Stimulated activated CD4-positive, alpha-beta T cell treated with anti-CD3 and anti-CD28 coated beads, TNF-alpha, amount 100 ng/mL, for 4 hours (primary cell): ENCODE measurements at places on chromosomes 6 and 20.
A peak's percentile ranks its signal among the peaks of the same experiment; 100 is the strongest.

DNA sequence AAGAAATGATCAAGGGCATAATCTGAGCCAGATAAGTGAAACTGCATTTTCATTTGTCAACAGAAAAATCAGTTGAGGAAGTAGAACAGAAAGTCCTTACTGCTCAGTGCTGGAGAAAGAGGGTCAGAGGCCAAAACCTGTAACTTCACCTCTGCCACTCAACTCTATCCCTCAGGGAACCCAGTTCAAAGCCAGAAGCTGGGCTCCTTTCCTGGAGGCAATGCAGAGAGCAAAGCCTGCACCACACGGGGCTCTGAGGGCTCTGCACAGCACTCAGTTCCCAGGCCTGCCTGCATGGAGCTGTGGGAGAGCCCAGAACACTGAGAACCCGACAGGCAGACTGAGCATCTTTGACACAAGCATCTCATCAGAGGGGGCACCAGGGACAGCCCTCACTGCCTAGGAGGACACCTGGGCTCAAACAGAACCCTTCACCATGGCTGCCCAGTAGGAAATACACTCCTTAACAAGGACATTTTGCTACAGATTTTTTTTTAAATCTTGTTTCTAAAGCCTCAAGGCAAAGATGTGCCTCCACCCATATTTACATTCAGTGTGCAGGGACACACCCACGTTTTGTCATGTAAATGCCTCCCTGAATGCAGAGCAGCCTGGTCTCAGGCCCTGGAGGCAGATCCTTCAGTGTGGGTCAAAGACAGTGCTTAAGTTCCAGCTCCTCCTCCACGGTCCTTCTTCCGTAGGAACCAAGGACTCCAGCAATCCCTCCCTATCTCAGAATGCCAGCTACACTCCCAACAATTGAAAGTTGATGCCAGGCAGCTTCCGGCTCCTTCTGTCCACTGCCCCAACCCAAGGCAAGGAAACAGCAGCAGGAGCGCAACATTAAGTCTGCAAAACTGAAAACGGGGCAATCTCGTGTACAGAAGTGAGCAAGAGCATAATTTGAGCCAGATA lies 6.6 kb downstream of the RNASET2 start:
- no peak for DNase-seq

DNA sequence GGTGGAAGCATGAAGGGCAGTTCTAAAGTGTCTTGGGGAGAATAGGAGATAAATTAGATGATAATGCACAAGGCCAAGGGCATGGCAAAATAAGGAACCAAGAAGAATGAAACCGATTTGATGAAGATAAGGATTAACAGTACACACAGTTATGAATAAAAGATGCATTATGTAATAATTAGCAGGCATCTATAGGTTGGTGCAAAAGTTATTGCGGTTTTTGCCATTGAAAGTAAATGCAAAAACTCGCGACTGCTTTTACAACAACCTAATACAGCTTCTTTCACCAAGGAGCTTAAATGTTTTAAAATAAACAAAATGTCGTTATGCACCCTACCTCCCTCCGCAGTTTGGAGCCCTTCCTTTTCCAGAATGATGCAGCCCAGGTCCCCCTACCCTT lies 29.0 kb downstream of the MAS1 start:
- no peak for DNase-seq

- no peak for DNase-seq
Observed at GRCh38 chr20:49965781-49966305, 16.9 kb upstream of the SNAI1 start.

- DNase-seq, result no peak
Observed at GRCh38 chr20:47278907-47279348, 77.6 kb downstream of the ZMYND8 start.

- no peak for DNase-seq
Observed at GRCh38 chr20:53298911-53299310, 294.7 kb downstream of the ZNF217 start.

GRCh38 chr6:77097940-77098339 lies 365.4 kb downstream of the HTR1B start:
- no peak for DNase-seq

GRCh38 chr6:44202332-44202971 lies 14.3 kb upstream of the MYMX start:
- no peak for DNase-seq

GRCh38 chr20:58271606-58272351 lies 37.7 kb upstream of the RAB22A start:
- DNase-seq, result no peak

DNA sequence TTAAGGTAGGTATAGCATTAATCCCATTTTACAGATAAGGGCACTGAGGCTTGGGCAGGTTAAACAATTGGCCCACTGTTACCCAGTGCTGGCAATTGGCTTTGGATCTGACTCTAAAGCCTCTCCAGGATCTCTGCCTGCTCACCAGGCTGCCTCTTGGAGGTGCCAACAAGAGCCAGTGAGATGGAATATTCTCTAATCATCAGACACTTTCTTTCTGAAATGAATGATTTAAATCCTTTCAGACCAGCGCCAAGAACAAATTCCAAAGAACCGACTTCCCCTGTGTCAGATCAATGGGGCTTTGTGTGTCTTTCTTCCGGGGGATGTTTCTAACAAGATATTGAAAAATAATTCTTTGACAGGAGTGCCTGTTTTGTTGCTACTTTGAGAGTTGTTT lies 23.6 kb downstream of the CYP39A1 start:
- DNase-seq, result no peak

- DNase-seq, result no peak
Observed at GRCh38 chr6:126300735-126301134, 39.2 kb upstream of the CENPW start.

- no peak for DNase-seq
Observed at GRCh38 chr20:16477632-16478031, 95.6 kb downstream of the KIF16B start.

- no peak for DNase-seq
Observed at GRCh38 chr6:111813677-111814310, 59.5 kb downstream of the FYN start.

DNA sequence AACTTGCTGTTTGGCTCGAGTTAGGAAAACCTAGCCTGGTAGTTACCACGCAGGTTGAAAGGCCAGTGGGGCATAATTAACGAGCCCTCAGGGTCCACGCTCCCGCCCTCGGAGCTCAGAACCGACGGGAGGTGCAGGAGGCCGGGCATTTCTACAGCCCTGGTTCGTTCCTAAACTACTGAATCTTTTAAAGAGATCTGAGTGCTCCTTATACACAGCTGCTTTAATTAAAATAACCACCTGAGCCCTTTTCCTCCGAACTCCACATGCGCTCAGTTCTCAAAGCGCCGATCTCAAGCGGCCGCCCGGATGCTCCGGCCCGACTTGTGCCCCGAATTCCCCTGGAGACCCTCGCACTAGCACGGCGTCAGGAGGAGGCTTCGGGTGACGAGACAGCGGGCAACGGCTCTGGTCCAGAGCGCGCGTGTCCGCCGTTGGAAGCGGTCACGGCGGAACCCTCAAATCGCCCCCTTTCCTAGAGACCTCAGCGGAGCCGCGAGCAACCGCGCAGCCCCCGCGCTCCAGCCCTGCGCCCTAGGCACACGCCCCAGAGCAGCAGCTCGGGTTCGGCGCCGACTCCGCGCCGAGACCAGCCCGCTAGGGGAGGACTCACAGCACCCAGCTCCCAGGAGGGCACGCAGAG lies 397 bp downstream of the WDR27 start:
- DNase-seq, result no peak

DNA sequence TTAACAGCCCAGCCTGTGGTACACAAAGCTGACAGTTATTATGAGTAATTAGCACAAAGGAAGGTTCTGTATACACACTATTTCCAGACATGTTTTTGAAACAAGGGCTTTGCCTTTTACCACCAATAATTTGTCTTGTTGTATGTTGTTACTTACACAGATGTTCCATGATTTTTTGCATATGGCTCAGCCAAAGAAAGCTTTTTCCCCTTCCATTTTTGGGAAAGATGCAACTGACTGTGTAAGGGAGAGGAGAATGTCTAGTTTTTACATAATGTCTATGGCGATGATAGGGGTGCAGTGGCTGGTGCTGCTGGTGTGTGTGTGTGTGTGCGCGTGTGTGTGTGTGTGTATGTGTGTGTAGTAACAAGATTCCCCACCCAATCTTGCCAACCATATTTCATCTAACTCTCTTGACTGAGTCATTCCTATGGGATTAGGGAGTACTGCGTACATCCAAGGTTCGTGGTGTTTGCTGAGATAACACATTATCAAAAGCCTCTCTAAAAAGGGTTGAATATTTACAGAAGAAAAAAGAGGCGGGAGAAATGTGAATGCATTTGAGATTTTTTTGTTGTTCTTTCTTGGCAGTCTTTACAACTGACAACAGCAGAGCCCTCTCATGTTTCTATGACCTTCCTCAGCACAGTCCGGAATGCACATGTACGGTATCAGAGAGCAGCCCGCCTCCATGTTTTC lies 192.2 kb downstream of the GMPR start:
- no peak for DNase-seq

DNA sequence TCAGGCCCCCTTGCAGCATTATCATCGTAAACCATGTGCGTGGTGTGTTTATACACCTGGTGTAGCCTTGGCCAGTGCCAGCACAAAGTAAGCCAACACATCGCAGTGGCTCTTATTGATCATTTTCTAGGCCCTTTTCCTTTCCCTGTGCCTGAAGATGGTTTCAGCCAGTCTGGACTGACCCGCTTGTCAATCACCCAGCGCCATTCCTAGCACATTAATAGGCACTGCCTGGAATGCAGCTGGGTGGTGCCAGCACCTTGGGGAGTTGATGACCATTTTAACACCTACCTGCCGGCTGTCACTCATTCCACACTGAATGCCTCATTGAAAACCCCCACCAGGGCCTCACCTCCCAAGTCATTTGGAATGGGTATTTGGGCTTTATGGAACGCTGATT lies 4.9 kb upstream of the UQCC2 start:
- DNase-seq, result no peak

- DNase-seq, result peak; percentile 36
Observed at GRCh38 chr6:152338335-152339125, 298.6 kb downstream of the SYNE1 start.

- DNase-seq, result no peak
Observed at GRCh38 chr6:32046450-32047083, 8.4 kb downstream of the CYP21A2 start.

DNA sequence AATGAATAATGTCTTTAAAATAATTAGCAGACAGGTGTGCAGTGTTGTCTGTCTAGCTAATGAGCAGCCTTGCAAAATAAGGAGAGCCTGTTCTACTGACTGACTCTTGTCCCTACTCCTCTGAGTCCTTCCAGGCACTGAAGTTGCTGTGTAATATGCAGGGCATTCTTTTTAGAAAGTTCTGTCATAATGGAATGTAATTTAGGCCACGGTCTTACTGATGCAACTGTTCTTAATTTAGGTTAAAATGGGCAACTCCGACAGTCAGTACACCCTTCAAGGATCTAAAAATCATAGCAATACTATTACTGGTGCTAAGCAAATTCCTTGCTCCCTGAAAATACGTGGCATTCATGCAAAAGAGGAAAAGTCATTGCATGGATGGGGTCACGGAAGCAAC lies 133.9 kb downstream of the TIAM2 start:
- no peak for DNase-seq

- DNase-seq, result no peak
Observed at GRCh38 chr6:94213226-94213625, 793.9 kb upstream of the EPHA7 start.

- DNase-seq, result no peak
Observed at GRCh38 chr20:33401921-33402369, 626 bp upstream of the CDK5RAP1 start.

GRCh38 chr20:39277185-39277584 lies 315.0 kb downstream of the DHX35 start:
- DNase-seq, result no peak

DNA sequence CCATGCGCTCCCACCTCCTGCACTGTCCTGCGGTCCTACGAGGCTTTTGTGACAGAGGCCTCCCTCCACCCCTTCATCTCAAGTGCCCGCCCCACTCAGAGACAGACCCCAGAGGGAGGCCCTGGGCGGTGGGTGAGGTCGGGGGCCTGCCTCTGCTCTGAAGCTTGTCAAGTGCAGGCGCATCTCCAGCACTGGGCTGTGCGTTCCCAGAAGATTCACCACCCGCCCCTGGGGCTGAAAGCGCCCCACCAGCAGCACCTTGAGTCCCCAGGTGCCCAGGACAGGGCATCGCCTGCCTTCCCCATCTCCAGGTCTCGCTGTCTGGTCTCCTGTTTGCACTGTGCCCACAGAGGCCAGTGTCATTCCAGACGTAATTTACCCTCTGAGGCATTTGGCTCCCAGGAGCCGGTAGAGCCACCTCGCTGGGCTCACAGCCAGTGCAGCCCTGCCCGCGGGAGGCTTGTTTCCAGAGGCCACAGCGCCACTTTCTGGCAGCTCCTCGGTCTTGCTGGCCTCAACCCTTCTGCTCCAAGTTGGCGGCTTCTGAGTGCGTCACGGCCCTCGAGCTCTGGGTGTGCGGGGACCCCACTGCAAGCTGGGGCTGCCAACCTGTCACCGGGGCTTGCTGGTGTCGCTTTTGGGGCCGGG lies 191.1 kb downstream of the TAF4 start:
- DNase-seq, result no peak

DNA sequence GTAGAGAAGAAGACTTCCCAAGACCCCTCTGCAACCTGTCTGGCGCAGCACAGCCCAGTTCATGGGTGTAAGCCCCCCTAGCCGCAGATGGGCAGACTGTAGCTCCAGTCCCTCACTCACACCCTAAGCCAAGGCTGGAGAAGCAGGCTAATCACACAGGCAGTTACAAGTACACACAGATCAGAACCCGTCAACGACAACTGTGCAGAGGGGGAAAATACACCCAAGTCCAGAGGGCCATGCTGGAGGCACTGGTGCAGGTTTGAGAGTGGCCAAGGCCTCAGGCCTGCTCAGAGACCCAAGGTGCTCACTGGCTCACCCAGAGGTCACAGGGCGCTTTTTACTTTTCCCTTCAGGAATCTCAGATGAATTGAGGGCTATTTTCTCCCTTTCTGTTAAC lies 106.1 kb downstream of the NOL4L start:
- DNase-seq, result no peak

- no peak for DNase-seq
Observed at GRCh38 chr6:111780393-111780792, 92.9 kb downstream of the FYN start.

GRCh38 chr6:20182926-20183521 lies 29.2 kb downstream of the MBOAT1 start:
- DNase-seq, result no peak

- no peak for DNase-seq
Observed at GRCh38 chr6:20885076-20885475, 350.8 kb downstream of the CDKAL1 start.

DNA sequence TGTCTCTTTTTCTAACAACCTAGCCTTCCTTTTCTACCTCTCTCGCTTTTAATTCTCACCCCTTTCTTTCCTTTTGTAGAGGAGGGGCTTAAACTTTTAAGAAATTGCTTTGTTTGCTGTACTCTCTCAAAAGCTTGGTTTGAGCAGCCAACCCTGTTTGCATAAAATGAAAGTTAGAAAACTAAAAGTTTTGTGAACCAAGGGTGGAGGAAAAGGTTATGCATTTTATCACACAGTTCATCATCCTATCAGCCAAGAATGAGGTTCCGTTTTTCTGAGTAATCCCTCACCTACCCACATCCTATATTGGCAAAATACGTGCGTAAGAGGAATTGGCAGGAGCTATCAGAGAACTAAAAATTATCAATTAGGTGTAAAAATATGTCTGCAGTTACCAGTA lies 42.8 kb upstream of the LOC128125822 start:
- DNase-seq, result no peak

GRCh38 chr20:62186887-62187866 lies 4.3 kb downstream of the MTG2 start:
- DNase-seq, result no peak

GRCh38 chr6:46437671-46438221 lies 53.5 kb downstream of the RCAN2 start:
- no peak for DNase-seq
